ENCODE measurements at places on chromosomes 5 and 9.

DNA sequence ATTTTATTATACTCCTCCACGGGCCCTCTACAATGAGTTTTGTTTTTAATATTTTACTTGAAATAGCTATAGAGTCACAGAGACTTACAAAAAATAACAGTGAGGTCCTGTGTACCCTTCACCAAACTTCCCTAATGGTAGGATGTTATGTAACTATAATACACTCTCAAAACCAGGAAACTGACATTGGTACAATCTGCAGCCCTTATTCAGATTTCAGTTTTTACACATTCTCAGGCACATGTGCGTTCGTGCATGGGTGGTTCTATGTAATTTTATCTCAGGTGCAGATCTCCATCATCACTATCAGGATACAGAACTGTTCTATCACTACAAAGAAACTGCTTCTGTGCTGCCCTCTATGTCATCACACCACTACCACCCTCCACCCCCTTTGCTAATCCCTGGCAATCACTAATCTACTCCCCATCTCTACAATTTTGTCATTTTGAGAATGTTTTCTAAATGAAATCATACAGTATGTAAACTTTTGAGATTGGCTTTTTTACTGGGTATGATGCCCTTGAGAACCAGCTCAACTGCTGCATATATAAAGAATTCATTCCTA is 16.4 kb downstream of the RAB14 start:
- no peak for DNase-seq

DNA sequence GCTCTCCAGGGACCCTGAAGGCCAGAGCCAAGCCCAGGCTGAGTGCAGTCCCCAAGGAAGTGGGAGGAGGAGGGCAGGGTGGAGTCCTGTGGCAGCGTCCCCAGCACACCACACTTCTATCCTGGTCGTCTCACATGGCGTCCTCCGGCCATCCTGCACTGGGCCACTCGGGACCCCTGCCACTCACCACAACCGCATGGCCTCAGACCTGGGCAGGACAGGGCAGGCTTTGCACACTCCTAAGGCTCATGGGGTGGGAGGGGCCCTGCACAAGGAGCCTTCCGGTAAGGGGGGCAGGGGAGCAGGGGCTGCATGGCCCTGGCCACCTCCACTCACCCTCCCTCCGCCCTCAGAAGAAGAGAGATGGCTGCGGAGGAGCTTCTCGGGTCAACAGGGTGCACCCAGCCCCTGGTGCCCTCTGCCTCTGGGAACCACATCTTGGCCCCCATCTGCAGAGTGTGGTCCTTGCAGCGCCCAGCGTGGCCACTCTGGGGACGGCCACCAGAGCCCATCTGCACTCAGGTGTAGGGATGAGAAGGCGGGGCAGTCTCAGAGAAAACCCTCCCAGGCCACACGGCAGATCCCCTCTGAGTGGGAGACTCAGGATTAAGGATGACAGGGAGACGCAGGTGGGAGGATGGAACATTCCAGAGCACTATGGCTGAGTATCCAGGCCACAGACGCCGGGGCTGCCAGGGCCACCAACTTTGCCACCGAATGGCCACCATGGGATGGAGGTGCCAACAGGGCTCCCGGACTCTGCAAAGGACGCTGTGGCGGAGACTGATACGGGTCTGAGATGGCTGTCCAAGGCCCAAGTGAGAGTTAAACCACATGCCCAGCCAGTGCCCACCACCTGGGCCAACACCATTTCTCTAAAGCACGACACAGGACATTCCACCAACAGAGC is 7.6 kb downstream of the TPPP start:
- no peak for DNase-seq

- DNase-seq: no peak
Observed at GRCh38 chr5:14009575-14009974, 65.1 kb upstream of the DNAH5 start.

DNA sequence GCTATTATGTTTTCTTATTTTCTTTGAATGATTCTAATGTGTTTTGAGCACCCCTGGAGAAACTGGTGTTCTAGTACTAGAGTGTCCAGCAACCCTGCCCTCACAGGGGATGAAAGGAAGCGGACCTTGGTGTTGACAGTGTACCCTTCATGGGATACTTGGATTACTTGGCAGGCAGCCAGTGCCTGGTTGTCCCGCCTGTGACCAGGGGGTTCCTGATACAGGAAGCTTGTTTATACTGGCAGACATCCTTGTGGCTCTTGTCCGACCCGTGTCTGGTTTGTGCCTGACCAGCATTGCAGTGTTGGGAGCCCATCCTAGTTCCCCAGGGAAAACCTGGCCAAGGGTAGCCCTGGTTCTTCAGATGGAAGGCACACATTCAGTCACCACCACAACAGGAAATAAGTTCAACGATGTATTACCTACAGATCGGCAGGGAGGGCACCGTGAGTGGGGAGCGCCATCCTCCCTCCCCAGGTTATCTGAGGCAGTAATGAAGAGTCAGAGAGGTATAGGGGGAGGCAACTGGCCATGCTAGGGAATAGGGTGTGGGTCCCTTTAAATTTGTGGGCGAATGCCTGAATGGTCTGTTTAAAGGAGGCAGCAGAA is 47.3 kb downstream of the CACNA1B start:
- no peak for DNase-seq

DNA sequence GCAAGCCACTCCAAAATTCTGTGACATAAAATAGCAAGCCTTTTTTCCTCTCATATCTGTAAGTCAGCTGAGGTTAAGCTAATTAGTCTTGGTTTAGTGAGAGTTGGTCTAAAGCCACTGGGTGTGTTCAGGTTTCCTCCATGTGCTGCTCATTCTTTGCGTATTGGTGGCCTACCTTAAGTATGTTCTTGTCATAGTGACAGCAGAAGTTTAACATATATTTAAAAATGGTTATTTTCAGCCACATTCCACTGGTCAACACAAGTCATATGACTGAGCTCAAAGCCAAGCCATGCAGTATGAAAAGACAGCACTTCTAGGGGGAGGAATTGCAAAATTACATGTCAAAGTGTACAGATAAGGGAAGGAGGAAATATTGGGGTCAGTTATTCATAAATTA is 100.5 kb upstream of the FGF10 start:
- no peak for DNase-seq

Measured in Panc1 (cell line).